NCI-H460 (cell line): ENCODE measurements at places on chromosomes 7 and 10. TPM values are rescaled to one million over a fixed set of nuclear protein-coding genes. Genes with fewer than 3 reads are reported as not detected.

H2BK1 gene
- total RNA-seq: not detected in 2 replicates

DNA sequence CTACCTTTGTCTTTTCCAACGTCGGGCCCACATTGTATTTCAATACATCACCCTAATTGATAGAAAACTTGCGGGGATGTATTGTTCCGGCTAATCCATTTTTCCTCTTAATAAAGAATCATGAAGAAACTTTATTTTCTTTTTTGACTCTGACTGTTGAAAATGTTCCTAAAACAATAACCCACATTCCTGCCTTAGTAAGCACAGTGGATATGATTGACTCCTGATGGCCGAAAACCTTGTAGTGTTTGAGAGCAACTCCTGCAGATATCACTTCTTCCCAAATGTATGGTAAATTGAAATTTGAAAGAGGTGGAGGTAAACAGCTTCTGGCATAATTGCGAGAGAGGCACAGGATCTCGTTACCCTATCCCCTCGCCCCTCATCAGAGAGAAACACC, 65.7 kb downstream of the BICC1 start:
- no peak for DNase-seq

SLC16A12 gene
- 0.10 and 0.14 TPM in 2 replicates for total RNA-seq

C7orf57 gene
- 0.12 TPM in 1 of 2 replicates, not detected in the other for total RNA-seq

LLCFC1 gene
- not detected in 2 replicates for total RNA-seq

ASAH2 gene
- 5.7 and 12.8 TPM in 2 replicates for total RNA-seq
